ENCODE measurements at places on chromosomes 2 and 18.

- no peak for DNase-seq
These were observed 75.3 kb upstream of the TRIB2 start for GRCh38 chr2:12641441-12641840.

DNA sequence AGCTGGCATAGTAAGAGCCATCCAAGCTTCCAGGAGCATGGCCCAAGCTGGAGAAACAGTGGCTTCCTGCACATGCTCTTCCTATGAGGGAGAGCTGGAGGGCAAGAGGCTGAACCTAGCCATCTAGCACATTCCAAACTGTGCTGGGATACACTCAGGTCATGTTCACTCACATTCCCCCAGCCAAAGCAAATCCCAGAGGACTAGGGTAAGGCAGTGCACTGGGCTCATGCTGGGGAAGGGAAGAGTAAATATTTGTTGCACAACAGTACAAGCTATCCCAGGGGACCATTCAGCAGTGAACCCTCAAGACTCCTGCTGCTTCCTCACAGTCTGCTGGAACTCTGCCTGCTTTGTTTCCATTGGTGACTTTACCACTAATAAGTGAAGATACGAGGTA is 20.7 kb upstream of the GYPC start:
- no peak for DNase-seq

- DNase-seq = no peak
These were observed 29.2 kb upstream of the ZDBF2 start for GRCh38 chr2:206245265-206245672.

DNA sequence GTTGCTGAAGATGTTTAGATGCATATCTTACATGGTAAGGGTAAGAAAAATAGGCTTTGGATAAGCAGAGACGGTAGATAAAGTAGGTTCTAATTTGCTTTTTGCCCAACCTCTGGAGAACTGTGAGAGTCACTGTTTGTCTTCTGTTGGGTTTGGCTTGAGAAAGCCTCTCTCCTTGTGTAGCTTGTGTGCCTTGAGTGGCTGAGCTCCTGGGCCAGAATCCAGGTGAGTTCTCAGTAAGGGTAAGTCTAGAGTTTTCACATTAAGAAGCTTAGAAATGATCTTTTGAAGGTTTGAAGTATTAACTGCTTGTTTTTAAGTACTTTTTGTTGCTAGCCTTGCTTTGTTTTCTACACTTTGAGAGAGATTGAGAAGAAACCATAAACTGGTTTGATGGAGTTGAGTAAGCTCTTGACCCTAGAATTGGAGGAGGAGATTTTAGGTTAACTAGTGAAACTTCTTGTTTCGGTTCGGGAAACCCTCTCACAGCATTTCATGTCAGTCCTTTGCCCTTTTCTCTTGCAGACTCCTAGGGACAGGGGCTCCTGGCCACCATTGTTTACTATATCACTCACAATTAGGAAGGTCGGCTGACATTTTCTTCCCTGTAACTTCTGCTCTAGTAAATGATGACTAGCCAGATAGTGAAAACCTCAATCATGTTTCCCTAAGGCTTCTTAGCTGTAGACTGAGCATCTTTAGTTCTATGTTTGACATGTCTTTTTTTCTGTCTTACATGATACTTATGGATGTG is 26.0 kb downstream of the MAP4K4 start:
- no peak for DNase-seq

- no peak for DNase-seq
These were observed 1.7 kb downstream of the ATF2 start for GRCh38 chr2:175166216-175166824.

DNA sequence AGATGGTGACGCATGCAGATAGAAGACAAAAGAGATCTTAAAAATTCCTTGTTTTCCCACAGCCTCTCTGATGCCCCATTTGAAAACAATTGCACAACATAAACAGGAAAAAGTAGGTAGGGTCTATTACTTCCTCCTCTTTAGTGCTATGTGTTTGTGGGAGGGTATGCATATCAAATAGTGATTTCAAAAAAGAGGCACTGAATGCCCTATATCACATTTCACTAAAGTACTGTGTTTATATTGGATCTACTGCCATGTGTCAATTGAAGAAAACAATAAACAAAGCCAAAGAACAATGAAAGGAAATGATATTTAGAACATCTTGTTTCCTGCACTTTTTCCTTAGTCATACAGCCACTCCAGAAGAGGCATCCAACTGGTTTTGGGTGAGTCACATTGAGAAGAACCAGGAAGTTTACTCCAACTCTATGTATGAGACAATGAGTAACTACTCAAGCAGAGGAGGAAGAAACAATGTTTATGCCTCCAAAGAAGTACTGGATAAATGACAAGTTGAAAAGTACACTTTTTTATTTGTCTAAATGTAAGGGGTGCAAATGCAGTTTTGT is 583.6 kb downstream of the FBXO15 start:
- no peak for DNase-seq

DNA sequence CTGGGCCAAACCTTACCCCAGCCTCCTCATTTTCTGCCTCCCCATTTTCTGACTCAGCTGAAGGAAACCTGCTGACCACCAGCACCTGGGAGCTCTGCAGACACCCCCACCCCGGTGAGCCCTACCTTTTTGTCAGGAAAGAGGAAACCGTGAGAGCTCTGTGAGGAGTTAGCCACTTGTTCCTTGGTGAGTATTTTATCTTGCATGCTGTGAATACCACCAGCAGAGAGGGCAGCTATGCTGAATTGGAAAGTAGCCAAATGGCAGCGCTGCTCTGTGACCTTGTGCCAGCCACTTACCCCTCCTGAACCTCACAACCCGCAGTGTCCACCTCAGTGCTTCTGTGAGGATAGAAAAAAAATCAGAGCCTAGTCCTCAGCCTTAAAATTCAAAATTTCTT is 2.5 kb downstream of the MPPE1 start:
- no peak for DNase-seq

- no peak for DNase-seq
These were observed 97.5 kb downstream of the TMEM247 start for GRCh38 chr2:46576875-46577274.

DNA sequence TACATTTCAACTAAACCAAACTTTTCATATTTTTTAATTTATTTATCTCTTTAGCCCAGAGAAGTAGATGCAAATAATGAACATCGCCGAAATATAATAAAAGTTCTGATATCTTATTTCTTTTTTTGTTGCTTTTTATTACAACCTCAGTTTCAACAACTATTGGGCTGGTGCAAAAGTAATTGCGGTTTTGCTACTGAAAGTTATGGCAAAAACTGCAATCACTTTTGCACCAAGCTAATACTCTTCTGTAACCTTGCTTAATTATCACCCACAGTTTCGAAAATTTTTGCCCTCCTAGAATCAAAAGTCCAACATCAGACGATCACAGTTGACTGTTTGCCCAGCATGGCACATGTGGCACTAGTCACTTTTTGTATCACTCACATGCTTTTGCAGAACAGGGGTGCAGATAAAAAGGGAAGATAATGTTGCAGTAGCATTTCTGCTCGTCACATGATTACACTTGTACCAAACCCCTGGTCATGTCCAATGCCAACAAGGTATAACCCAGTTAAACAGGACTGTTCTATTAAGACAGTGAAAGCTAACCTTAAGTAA is 242.4 kb upstream of the GALNT5 start:
- no peak for DNase-seq

DNA sequence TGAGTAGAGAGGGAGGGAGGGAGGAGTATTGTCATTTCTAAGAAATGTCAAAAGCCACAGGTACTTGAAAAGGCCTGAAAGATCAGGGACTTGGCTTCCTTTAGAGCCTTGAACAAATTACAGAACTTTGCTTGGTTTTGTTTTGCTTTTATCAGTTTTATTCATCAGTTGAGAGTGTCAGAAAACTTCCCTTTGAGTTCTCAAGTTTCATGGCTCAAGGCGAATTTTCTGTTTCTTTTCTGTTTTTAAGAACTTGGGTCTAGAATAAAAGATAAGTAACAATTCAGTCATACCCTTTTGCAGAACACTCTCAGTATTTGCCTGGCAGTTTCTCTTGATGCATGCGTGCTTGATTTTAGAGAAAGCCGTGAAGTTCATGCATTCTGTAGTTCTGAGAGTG is 531.9 kb downstream of the PARD3B start:
- no peak for DNase-seq

- DNase-seq = no peak
These were observed 344.5 kb downstream of the DPP10 start for GRCh38 chr2:114786901-114787300.

GRCh38 chr2:238876232-238876630 is 28.3 kb downstream of the TWIST2 start:
- DNase-seq = no peak

- no peak for DNase-seq
These were observed 29.3 kb downstream of the PELI1 start for GRCh38 chr2:64114912-64115277.

DNA sequence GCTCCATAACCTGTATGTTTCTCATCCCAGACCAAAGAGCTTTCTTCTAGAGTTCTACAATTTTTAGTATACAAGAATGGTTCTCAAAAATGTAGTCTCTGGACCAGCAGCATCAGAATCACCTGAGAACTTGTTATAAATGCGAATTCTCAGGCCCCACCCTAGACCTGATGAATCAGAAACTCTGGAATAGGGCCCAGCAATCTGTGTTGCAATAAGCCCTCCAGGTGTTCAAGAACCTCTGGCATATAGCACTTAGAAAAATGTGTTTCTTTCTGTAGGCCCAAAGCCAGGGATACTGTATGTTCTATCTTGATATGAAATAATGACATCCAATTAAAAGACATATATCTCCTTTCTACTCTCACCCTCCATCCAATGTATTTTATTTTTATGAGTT is 10.4 kb downstream of the PAIP2B start:
- no peak for DNase-seq

- DNase-seq = no peak
These were observed 144.6 kb downstream of the TDRD15 start for GRCh38 chr2:21268197-21268877.

- DNase-seq = no peak
These were observed 73.3 kb upstream of the CABLES1 start for GRCh38 chr18:23062011-23062410.

- DNase-seq = no peak
These were observed 30.2 kb downstream of the UGP2 start for GRCh38 chr2:63871864-63872263.

DNA sequence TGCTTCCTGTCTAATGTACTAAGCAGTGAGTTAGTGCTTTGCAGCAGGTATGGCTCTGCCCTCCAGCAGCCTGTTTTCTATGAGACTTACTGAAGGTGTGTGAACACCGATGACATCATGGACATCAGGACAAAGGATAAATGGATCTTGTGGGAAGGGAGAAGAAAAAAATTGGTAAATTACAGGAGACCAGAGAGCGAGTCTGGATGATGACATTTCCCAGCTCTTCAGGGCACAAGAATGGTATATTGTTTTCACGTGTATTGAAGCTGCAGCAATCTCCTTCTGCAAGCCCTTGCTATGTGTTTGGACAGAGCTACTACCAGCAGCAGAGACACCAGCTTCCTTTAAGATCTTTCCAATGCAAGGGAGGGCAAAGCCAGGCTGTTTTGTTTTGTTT is 47.2 kb downstream of the DCC start:
- no peak for DNase-seq

GRCh38 chr18:59344996-59345395 is 14.1 kb downstream of the LMAN1 start:
- no peak for DNase-seq

- no peak for DNase-seq
These were observed 23.0 kb downstream of the SERTAD2 start for GRCh38 chr2:64630752-64631151.

DNA sequence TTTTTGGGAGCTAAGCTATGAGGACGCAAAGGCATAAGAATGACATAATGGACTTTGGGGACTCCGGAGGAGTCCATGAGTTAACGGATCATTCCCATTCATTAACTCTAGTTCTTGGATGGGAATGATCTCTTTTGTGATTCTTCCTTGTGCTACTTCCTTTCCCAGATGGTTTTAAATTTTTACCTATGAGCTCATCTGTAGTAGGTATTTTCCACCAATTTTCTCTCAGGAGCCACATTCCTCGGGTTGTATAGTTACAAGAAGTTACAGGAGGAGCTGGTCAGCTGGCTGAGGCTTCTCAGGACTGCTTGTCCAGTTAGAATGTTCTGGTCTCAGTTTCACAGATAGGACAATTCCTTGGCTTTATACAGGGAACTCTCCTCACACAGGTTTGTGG is 42.9 kb upstream of the LPIN2 start:
- no peak for DNase-seq

- peak; percentile 12 for DNase-seq
These were observed 684 bp upstream of the ARPC2 start for GRCh38 chr2:218216336-218216673.

GRCh38 chr2:26088038-26088643 is 54.3 kb downstream of the RAB10 start:
- DNase-seq = peak; percentile 54

- no peak for DNase-seq
These were observed 39.3 kb upstream of the NARS1 start for GRCh38 chr18:57660961-57661360.

- DNase-seq = no peak
These were observed 171.3 kb downstream of the DLGAP1 start for GRCh38 chr18:4283746-4284291.

DNA sequence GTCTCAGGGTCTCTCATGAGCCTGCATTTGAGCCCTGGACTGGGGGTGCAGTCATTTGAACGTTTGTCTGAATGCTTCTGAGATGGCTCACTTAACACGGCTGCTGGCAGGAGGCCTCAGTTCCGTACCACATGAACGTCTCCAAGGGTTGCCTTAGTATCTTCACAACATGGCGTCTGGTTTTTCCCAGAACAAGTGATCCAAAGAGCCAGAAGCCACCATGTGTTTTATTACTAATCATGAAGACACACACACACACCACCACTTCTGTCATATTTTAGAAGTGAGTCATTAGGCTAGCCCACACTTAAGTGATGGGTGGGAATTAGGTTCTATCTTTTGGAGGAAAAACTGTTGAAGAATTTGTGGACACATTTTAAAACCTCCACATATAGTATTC is 15.0 kb upstream of the MYO1B start:
- no peak for DNase-seq

- DNase-seq = no peak
These were observed 63.1 kb downstream of the CABYR start for GRCh38 chr18:24201699-24202687.

DNA sequence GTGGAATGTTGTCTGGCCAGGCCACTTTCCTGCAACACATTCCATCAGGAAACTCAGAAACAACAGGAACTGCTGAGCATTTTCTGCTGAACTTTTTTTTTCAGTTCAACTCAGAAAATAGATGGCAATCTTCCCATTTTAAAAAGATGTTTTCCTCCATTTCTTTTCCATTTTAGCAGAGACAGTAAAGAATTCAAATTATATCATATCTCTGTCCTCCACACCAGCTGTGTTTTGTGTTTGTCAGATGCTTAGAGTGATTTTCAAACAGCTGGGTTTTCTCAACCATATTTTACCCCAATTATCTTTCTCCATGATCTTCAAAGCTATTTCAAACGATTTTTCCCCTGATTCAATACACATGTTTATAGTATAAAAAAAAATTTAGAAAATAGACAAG is 713.4 kb downstream of the LRRTM4 start:
- DNase-seq = no peak

GRCh38 chr2:168338292-168338691 is 90.9 kb upstream of the STK39 start:
- no peak for DNase-seq

GRCh38 chr2:215850380-215850779 is 163.0 kb downstream of the MREG start:
- no peak for DNase-seq
